ENCODE measurements at places on chromosomes 3 and 15.
A peak's percentile ranks its signal among the peaks of the same experiment; 100 is the strongest.

GRCh38 chr3:185750015-185750414, 74.8 kb downstream of the IGF2BP2 start:
- no peak for DNase-seq

DNA sequence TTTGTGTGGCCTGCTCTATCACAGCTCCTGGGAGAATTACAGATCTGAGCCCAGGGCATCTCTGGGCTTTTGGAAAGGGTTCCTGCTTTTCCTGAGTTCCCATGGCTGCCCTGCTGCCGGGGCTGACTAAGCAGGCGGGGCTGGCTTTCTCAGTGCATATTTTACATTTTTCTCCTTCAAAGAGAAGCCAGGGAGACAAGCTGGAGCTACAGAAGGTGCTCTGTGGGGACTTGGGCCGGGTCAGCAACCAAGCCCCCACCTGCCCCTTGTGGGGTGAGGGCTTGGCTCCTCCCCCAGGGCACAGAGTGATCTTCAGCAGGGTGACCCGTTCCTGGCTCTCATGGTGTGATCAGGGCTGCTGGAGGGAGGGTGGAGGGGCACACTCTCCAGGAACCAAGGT, 17.4 kb downstream of the ABTB1 start:
- no peak for DNase-seq

GRCh38 chr15:101206176-101206591, 45.7 kb downstream of the CHSY1 start:
- no peak for DNase-seq

DNA sequence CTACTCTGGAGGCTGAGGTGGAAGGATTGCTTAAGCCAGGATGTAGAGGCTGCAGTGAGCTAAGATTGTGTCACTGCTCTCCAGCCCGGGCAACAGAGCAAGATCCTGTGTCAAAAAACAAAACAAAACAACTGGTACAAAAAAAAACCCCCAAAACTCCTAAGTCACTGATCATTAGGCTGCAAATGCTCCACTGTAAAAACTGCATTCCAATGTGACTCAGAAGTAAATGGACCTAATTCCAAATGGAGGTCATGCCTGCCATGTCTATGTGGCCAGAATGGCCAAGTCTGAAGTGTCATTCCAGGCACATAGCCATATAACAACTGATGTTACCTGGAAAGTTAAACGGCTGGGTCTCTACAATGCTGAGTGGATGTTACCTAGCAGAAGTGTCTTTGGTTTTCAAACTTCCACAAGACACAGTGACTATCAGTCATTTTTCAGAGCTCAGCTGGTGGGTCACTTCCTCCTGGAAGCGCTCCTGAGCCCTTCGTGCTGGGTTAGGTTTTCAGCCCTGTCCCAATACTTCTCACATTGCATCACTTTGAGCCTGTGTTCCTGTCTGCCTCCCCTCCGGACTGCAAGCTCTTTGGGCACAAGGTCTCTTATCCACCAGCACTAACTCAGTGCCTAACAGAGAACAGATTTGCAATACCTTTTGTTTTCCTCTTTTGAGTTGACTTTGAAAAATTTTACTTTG, 10.6 kb downstream of the FSTL1 start:
- DNase-seq: no peak

- no peak for DNase-seq
Measured at GRCh38 chr3:43448098-43448497, 161.8 kb downstream of the SNRK start.

DNA sequence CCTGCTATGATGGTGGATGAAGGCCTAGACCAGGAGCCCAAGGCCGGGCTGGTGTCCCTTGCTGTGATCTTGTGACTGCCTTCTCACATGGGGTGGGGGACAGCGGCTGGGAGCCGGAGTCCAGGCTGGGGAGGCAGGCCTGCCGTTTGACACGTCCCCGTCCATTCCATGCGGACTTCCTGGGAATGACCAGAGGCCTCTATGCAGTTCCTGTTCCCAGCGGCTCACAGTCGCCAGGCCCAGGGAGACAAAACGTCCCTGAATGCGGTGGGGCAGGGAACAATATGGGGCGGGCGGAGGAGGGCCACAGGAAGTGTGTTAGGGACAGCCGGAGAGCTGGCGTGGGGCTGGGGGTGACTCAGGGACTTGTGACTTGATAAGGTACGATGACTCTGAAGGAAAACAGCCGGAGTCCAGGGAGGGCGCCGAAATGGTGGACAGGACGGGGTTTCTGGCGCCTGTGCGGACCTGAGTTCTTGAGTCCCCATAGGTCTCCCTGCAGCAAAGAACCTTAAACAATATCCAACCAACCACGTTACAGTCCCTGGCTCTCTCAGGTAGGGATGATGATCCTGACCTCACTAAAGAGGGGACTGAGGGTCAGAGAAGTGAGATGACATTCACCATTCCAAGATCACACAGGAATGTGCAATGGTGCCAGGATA, 40.5 kb upstream of the SMAD6 start:
- no peak for DNase-seq

DNA sequence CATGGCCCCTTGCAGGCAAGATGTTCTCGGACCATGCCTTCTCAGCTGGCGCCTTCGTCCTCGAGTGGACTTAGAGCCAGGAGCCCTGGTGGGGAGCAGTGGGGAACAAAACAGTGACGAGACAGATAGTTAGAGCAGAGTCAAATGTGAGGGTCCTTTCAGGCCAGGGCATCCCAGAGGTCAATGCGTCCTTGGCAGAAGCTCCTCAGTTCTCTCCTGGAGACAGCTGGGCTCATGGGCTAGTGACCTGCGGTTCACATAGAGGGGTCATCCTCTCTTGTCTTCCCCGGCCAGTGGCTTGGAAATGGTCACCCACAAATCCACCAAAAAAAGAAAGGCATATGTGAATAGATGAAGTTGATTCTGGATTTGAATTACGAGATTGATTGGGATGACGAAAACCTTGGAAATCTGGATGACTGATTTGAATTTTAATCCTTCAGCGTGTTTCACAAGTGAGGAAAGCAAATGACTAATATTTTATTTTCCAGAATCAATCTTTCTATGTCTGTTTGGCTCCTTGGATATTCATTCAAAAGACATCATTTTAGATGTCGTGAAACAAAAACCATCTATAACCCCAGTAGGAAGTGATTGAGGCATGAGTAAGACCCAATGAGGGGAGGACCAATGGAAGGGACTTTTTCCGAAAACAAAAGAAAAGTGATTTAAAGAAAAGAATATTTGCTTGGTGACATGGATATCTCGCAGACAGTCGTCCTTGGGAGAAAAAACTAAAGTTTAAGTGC, 84.5 kb downstream of the ASB7 start:
- DNase-seq: peak; percentile 79

GRCh38 chr15:41583795-41584194, 24.8 kb downstream of the TYRO3 start:
- DNase-seq: no peak

DNA sequence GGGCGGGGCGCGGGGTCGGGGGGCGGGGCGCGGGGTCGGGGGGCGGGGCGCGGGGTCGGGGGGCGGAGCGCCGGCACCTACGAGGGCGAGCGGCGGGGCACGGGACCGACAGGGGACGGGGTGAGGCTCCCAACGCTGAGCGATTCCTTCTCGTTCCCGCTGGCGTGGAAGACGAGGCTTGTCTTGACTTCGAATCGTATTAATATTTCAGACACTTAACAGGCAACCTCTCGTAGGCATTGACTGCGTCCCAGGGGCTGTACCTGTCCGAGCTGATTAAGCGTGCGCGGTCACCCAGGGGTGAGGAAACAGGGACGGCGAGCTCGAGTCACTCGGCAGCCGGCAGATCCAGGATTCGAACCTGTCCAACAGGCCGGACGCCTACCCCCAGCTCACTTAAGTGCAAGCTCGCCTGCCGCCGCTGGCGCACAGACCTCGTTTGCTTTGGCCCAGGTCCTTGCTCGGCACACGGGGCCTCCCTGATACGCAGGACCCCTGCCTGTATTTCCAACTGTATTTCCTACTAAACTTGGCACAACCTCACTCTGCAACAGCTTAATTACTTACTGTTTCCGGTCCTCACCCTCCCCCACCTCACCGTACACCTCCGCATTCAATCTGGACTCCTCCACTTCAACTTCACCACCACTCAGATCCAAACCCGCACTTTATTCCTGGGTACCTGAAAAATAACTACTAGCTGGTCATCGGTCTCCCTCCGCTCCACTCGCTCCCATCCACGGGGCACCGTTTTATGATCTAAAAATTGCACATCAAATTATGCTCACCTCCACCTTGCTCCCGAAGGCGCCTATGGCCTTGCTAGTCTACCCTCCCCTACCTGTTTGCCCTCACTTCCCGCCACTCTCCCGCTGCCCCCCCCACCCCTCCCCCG, 722 bp upstream of the ZXDC start:
- DNase-seq: no peak
